GM12865 (cell line): ENCODE measurements at places on chromosomes 2 and 18.
A peak's percentile ranks its signal among the peaks of the same experiment; 100 is the strongest.

DNA sequence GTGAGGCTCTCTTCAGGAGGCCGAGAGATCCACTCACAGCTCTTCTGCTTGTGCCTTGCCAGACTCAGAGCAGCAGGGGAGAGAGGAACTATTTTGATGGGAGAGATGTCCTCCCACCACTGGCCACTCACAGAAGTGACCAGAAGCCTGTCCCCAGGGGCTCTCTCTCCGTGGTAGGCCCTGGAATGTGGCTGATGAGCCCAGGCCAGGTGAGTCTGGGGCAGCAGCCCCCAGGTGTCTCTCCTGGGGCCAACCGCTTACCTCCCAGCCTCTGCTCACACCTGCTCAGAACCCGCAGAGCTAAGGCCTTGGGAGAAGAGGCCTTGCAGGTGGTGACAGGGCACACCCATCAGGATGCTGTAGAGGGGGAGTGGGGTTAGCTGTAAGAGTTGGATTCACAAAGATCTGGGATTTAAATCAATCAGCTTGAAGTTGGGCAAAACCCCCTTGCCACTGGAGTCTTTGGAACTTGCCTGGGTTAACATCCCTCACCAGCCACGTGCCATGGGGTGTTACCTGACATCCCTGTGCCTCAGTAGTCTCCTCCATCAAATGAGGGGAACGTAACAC is 29.1 kb upstream of the ASB18 start:
- no peak for DNase-seq

DNA sequence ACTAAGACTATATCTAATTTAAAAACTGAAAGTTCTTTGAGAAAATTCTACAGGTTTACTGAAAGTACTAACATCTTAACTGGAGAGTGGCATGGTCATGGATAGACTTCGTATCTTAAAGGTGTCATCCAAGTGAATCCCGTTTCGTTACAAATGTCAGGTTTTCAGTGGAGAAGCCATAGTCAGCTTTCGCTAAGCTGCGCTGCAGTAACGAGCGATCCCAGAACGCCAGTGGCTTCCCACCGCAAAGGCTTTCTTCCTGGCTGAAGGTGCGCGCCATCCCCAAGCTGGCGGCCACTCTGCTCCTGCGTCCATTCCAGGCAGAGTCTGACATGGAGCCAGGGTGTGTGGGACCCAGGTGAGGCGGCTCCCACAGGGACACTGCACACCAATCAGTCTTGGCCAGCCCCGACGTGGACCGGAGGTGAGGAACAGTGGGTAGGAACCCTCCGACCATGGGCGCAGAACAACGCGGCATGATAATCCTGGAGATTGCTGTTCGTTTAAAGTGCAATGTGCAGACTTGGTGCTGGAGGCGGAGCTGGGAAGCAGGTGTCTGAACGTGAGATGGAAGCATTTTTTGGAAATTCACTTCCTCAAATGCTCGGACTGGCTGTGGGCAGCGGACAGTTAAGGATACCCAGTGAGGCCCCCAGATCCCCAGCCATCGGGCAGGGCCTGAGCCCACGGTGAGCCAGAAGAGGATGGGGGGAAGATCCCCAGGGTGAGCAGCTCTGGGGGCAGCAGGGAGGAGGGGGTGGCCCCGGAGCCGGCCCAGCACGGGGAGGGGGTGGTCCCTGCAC is 27.8 kb upstream of the KCNG2 start:
- no peak for DNase-seq

GRCh38 chr2:101657787-101658186 is 39.7 kb upstream of the MAP4K4 start:
- DNase-seq: no peak

- DNase-seq: no peak
Measured at GRCh38 chr2:15919716-15920434, 20.5 kb upstream of the MYCN start.

GRCh38 chr2:84713441-84713840 is 167.4 kb downstream of the TRABD2A start:
- DNase-seq: no peak

- peak; percentile 64 for DNase-seq
Measured at GRCh38 chr2:185628985-185629384, 109.6 kb upstream of the FSIP2 start.

DNA sequence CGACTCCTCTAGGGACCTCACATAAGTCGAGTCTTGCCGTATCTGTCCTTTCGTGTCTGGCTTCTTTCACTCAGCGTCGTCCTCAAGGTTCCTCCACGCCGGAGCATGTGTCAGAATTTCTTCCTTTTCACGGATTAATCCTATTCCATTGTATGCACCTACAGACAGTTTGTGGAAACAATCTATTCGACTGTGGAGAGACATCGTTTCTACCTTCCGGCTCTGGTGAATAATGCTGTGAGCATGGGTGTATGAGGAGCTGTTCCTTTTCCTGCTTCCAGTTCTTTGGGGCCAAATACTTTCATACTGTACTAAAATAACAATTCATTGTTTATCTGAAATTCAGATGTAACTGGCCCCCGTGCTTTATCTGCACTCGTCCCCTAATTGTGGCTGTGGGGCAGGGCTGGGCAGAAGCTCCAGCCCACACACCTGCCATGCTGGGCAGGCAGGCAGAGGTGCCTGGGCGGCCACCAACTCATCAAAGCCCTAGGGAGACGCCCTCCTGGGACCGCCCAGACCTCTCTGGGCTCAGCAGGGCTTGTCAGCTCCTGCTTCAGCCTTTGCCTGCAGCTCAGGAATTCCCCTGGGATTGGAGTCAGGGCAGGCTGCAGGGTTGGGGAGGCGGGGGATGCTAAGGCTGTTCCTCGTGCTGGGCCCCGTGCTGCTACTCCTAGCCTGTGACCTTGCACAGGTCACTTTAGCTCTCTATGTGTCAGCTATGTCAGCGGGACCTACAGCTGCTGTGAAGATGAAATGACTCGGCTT is 14.5 kb downstream of the GPC1 start:
- no peak for DNase-seq

GRCh38 chr2:177604271-177605065 is 211.9 kb downstream of the AGPS start:
- peak; percentile 40 for DNase-seq

- no peak for DNase-seq
Measured at GRCh38 chr18:48643262-48643661, 104.4 kb downstream of the CTIF start.

- no peak for DNase-seq
Measured at GRCh38 chr2:217151509-217152206, 291.8 kb upstream of the TNP1 start.

- DNase-seq: no peak
Measured at GRCh38 chr2:44877417-44877816, 64.1 kb upstream of the SIX3 start.

DNA sequence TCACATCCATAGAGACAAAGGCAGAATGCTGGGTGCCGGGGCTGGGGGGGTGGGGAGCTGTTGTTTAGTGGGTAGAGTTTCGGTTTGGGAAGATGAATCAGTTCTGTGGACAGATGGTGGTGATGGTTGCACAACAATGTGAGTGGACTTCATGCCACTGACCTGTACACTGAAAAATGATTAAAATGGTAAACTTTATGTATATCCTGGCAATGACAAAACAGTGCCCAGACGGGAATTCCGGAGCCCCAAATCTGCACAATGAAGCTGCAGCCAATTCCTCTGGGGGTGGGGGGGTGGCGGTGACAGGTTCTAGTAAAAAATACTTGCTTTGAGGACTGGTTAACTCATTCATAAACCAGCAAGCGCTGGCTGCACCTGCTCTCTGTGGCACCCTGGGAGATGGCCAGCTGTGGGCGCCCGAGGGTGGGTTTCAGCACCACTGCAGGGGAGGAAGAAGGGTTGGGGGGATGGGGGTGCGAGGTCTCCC is 81.8 kb upstream of the HPCAL1 start:
- DNase-seq: peak; percentile 5

GRCh38 chr2:151409601-151410484 is at the start of gene RIF1:
TSS of gene RIF1 (plus strand) at chr2:151409902. CDS start at chr2:151410424, 522 bp downstream.
- DNase-seq: peak; percentile 90

- DNase-seq: no peak
Measured at GRCh38 chr2:223232896-223233295, 180.9 kb downstream of the KCNE4 start.

- no peak for DNase-seq
Measured at GRCh38 chr2:23230885-23231284, 154.1 kb upstream of the KLHL29 start.

GRCh38 chr2:95006588-95006987 is 18.9 kb upstream of the MAL start:
- no peak for DNase-seq

- peak; percentile 48 for DNase-seq
Measured at GRCh38 chr2:49028101-49028500, 126.2 kb downstream of the FSHR start.

DNA sequence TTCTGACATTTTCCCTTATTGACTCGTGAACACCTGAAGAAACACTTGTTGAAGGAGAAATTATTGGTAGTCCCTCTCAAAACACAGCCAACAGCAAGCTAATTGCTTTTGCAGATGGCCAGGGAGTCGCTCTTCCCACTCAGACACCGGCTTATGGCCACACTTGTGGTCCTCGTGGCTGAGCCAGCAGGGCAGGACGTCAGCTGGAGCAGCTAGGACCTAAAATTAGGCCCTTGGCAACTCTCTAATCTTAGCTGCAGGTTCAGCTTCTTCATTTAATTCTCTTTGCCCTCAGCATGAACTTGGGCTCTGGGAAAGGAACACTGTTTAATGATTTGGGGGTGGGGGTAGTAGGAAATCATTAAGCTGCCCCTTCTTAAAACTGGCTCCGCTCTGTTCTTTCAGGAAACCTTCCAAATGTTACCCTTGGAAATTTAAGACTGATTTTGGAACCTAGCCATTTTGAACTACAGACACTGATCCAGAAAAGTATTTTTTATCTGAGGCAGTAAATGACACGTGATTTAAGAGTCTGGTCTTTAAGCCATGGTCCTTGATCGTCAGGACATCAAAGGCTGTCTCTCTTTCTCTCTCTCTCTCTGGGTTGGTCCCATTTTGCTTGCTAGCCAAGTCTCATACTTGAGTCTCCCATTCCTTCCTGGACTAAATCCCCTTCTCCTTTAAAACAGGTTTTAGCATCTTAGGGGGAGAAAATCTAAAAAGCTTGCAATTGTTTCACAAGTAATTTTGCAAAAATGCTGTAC is 77.5 kb downstream of the CDK15 start:
- DNase-seq: no peak

DNA sequence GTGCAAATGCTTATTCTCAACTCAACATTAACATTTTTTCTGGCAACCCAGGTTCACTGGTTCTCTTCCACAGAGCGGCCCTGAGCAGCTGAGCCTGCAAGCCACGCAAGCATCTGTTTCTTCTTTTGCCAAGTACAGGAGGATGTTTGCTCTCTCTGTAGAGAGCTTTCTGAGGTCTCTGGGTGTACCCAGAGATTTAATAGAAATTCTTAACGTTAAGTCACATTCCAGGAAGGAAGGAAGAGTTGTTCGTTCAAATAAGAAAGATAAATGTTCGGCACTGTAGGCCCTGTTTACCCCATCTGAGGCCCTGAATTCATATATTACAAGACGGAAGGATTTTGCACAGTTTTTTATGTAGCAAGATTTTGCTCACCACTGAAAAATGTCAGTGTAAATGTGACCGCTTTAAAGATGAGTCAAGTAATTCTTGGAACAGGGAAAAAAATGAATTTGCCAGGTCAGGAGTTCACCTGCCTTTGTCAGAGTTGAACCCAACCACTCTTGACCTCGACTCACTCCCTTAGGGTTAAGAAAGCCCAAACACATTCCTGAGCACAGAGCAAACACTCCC is 30.1 kb downstream of the KCTD18 start:
- no peak for DNase-seq

- DNase-seq: peak; percentile 59
Measured at GRCh38 chr2:206518997-206519396, 75.7 kb downstream of the ADAM23 start.

DNA sequence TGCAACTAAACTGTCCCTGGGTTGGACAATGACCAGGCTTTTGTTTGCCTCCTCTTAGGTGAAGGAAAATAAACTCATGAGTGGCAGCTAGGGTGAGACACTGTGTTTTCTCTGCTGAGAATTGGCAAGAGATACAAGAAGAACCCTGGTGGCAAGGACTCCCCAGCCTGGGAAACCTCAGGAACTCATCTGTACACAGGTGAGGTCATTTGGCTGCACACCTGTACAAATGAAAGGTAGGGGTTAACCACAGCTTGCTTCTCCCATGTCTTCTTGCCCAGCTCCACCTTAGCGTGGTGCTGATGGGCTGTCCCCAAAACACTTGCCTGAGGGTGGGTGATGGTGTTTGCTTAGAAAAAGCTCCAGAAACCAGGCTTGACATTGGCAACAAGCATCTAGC is 97.2 kb upstream of the FAM136A start:
- DNase-seq: no peak

- DNase-seq: no peak
Measured at GRCh38 chr2:202508686-202509085, 126.1 kb upstream of the FAM117B start.

DNA sequence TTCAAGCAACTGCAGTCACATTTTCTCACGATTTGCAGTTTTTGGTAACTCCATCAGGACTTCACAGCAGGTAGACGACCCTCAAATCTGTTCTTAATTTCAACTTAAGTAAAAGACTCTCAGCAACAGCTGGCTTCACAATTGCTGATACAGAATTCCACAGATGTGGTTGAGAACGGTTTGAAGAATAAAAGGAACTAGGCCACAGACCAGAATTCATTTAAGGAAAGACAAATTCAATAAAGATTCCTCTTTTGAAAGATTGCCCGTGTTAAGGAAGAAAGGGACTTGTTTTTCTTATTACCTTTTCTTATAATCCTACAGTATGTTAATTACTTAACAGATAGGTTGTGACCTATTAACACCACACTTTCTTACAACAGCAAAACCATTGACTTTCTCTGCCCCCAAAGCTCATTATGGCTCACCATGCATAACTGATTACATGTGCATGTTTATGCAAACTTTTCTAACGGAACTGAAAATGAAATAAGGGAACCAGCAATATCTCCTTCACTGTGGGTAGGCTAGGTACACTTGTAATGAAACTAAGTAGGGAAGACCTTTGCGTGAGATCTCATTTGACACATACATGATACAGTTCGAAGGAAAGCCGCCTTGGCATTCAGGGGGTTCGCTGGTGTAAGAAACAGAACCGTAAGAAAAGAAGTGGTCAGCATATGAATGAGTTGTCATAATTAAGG is 4.7 kb upstream of the ZNF516 start:
- peak; percentile 94 for DNase-seq

GRCh38 chr2:71857636-71858035 is 290.0 kb downstream of the CYP26B1 start:
- no peak for DNase-seq

DNA sequence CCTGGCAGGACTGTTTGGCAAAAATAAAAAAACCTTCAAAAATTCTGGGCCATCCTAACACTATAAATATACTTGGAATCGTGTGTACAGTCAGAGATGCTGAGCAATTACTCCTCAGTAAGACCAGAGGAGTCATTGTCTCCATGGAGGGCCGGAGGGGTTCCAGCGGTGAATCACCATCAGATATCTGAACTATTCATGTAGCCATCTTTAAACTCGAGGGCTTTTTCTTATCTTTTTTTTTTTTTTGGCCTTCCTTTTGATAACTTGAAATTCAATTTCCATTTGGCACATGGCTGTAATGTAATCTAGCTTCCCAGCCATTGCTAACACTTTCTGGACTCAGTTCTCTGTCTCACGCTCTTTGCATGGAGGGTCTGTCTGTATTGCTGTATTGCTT is 7.4 kb upstream of the FHL2 start:
- no peak for DNase-seq

- DNase-seq: no peak
Measured at GRCh38 chr2:40455661-40456060, 3.8 kb upstream of the SLC8A1 start.

GRCh38 chr2:64562148-64562784 is 38.1 kb downstream of the AFTPH start:
- peak; percentile 30 for DNase-seq
